Hematopoietic multipotent progenitor cell treated with erythropoietin and hydrocortisone succinate and interleukin-3 and kit ligand, for 8 days (in vitro differentiated cells): ENCODE measurements at places on chromosomes 3 and 15.

GRCh38 chr3:48280881-48281280, 40.0 kb downstream of the ZNF589 start:
- DNase-seq: no peak

DNA sequence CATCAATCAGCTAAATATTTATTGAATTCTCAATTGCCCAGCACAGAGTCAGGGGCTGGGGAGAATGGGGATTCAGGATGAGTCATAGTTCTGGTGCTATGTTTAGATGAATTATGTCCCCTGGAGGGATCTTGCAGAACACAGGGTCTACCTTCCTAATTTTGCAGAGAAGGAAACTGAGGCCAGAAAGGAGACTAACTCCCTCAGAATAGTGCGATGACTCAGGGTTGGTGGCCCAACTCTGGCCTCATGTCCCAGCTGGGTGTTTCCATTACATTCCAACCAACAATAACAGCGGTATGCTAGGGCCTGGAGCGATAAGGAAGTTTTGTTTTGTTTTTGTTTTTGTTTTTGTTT, 270.9 kb downstream of the TLE3 start:
- no peak for DNase-seq

GRCh38 chr3:88809993-88810392, 297.4 kb upstream of the EPHA3 start:
- DNase-seq: no peak

- DNase-seq: peak; percentile 91
Measured at GRCh38 chr15:42608110-42608531, 32.7 kb downstream of the STARD9 start.

GRCh38 chr3:194488055-194488742, 1.4 kb upstream of the ATP13A3 start:
- DNase-seq: peak; percentile 93

DNA sequence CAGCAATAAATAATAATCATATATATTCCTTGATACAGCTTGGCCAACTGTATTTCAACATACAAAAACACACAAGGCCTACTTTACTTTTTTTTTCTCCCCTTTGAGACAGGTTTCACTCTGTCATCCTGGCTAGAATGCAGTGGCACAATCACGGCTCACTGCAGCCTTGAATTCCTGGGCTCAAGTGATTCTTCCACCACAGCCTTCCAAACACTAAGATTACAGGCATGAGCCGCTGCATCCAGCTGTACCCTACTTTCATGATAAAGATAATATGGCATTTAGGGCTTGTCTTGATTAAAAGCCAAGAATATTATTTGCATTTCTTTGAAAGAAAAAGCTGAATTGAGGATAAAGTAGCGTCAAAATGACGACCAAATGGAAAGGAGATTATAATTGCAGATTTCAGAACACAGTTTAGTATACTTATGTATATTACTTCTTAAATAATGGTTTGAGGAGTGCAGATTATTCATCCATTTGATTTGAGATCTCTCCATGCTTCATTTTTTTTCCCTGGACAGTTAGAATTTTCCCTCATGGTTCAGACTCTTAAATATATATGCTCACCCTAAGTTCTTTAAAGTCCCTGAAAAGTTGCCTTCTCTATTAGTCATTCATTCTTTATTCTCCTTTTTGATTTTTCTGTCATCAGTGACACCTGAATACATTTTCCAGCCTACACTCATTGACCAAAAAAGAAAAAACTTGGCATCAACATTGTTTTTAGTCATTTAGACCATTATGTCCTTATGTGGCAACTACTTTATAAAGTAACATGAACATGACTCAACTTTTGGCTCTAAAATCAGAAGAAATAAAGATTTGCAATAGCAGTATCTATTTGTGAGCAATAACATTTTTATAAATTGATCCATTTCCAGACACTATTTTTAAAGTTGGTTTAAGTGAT, 48.5 kb upstream of the MLF1 start:
- DNase-seq: no peak
